ENCODE measurements at places on chromosomes 6 and 20. TPM values are rescaled to one million over a fixed set of nuclear protein-coding genes. Genes with fewer than 3 reads are reported as not detected.

DNA sequence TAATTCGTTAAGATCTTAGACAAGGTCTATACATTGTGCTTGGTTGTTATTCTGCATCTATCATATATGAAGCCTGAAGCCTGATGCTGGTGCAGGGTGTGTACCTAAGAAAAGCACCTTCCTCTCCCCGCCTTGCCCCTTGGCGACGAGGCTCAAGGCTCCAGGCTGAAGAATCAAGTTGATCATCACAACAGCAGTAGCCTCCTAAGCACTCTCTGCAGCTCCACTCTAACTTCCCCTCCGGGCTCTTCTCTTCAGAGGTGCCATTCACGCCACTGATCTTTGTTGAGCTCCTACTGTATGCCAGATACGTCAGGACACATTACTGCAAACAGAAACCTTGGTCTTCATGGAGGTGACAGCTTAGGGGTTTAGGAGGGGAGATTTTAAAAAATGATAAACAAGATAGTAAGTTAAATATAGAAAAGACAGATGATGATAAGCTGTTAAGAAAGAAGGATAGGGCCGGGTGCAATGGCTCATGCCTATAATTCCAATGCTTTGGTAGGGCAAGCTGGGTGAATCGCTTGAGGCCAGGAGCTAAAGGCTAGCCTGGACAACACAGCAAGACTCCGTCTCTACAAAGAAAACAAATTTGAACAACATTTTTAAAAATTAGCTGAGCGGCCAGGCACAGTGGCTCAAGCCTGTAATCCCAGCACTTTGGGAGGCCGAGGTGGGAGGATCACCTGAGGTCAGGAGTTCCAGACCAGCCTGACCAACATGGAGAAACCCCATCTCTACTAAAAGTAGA is 38.4 kb upstream of the ZNF217 start:
- peaks cover 9% of the 10 kb centered on the region for H3K4me1 ChIP-seq
- no peak overlapping the region for H3K4me3 ChIP-seq
- no peaks in the 10 kb centered on the region for H3K36me3 ChIP-seq
- DNase-seq: no peak
- H3K27me3 ChIP-seq: no peaks in the 10 kb centered on the region

CHRNA4 gene
- total RNA-seq: not detected

DNA sequence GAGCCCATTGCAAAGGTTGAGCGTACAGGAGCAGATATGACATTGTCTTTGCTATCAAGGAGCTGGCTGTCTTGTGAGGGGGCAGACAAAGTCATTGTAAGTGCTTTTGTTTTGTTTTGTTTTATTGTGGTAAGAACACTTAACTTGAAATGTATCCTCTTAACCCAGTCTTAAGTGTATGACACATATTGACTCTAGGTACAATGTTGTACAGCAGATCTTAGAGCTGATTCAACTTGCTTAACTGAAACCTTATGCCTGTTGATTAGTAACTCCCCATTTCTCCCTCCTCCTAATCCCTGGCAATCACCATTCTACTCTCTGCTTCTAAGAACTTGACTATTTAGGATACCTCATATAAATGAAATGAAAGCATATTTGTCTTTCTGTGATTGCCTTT is 429.0 kb downstream of the BMP2 start:
- no peak overlapping the region for H3K27ac ChIP-seq
- DNase-seq: no peak
- H3K4me1 ChIP-seq: no peaks in the 10 kb centered on the region
- H3K36me3 ChIP-seq: no peaks in the 10 kb centered on the region
- no peaks in the 10 kb centered on the region for H3K27me3 ChIP-seq
- no peak overlapping the region for H3K4me3 ChIP-seq

DNA sequence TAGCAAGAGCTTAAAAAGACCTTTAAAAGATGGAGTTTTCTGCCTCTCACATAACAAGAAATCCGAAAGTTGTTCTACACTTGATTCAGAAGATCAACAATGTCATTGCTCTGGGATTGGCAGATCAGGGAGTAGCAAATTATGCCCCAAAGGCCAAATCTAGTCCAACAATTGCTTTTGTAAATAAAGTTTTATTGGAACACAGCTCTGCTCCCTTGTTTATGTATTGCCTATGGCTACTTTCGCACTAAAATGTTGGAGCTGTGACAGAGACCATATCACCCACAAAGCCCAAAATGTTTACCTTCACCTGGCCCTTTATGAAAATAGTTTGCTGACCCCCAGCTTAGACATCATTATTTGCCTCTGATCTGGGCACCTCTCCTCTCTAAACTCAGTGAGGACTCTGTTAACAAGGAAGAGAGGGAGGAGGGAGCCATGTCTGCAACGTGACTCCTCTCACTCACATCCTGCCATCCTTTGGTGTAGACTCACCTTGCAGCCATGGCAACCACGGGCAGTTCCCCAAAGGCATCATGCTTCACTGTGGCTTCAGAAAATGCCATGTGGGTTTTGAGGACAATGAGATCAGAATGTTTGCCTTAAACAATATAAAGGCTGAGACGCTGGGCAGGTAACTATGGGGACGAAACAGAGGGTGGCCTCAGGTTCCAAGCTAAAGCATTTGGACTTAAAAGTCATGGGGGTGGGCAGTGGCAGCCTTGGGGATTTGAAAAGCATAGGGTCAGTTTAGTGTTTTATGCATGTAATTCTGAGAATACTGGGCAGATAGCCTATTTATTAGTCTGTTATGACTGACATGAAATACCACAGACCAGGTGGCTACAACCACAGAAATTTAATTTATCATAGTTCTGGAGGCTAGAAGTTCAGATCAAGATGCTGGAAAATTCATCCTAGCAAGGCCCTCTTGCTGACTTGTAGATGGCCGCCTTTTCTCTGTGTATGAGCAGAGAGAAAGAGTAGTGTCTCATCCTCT is 149.7 kb upstream of the TNFAIP3 start:
- no peaks in the 10 kb centered on the region for H3K36me3 ChIP-seq
- H3K27me3 ChIP-seq: no peaks in the 10 kb centered on the region
- H3K27ac ChIP-seq: no peak overlapping the region
- H3K4me1 ChIP-seq: no peaks in the 10 kb centered on the region
- H3K4me3 ChIP-seq: no peak overlapping the region
- no peak for DNase-seq

DNA sequence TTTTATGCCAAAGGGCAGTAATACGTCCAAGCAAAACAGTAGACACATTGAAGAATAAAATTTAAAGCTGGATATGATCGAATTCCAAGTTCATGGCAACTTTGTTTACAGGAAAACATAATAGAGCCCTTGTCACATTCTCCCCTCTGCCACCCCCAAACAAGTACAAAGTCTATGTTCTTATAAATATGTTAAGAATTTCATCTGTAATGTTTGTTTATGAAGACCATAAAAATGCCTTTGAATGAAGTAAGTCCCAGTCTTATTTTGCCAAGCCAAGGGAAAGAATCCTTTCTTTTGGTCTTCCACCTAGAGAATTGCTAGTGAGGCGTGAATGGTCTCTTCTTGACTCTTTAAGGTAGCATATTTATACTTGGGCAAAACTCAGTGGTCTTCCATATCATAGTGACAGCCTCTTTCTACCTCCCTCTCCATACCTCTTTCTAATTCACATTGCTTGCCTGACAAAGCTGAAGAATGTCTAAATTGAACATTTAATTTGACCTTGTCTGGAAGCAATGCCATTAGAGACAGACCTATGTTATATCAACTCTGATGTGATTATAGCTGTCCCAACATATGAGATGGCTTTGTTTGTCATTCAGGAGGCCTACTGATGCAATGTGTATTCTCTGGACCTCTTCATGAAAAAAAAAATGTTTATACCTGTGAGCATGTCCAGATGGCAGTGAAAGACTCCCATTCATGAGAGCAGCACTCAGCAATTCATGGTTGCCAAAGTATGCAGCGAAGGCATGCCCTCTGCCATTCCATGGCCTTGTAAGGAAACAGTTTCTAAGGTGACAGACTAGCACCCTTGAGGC is 70.6 kb upstream of the CCN2 start:
- H3K27me3 ChIP-seq: no peaks in the 10 kb centered on the region
- no peaks in the 10 kb centered on the region for H3K36me3 ChIP-seq
- H3K4me3 ChIP-seq: no peak overlapping the region
- DNase-seq: no peak

ZBTB46 gene
- 4.6 TPM for total RNA-seq

- no peak overlapping the region for H3K4me3 ChIP-seq
- H3K36me3 ChIP-seq: no peaks in the 10 kb centered on the region
- H3K27ac ChIP-seq: no peak overlapping the region
Measured at GRCh38 chr6:145031001-145031400, 704.3 kb downstream of the EPM2A start.
